Adrenal gland (tissue), 19 donors: ENCODE measurements at places on chromosomes 7 and 10.

DNA sequence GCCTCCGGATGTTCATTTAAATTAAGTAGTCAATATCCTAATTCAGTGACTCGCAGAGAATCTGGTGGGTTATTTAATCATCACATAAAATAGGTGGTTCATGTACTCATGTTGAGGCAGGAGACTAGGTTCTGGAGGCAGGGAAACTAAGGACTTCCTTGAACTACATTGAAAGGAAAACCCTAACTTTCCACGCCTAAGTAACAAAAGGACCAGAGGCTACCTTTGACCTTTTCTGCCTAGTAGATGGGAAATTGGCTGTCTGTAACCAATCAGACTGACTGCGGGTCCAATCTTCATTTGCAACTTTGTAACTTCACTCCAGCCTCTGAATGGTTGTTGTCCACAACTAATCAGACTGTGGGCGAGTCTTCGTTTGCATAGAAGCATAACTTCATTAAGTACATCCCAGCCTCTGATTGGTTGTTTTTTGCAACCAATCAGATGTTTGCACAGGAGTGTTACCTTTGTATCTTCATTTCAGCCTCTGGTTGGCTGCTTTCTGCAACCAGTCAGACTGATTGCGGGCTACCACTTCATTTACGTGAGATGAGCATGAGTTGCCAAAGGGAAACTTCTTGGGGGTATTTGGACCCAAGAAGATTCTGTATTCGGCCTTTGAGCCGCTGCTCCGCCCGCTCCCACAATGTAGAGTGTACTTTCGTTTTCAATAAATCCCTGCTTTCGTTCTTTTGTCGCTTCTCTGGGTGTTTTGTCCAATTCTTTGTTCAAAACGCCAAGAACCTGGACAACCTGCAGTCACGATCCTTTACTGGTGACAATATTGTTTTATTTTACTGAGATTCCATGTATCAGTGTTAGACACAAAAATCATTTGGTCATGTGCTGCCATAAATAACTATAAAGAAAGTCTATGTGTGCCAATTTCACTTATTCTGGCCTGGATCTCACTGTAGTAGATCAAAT, 1.7 kb upstream of the ST7 start:
- DNase-seq = no peak

- DNase-seq = no peak
These were observed 16.0 kb upstream of the DNTT start for GRCh38 chr10:96288151-96288621.

GRCh38 chr10:77555591-77556212, 81.9 kb downstream of the KCNMA1 start:
- no peak for DNase-seq

- peak; percentile 83 for DNase-seq
These were observed 4.4 kb downstream of the BAG3 start for GRCh38 chr10:119655566-119656001.

DNA sequence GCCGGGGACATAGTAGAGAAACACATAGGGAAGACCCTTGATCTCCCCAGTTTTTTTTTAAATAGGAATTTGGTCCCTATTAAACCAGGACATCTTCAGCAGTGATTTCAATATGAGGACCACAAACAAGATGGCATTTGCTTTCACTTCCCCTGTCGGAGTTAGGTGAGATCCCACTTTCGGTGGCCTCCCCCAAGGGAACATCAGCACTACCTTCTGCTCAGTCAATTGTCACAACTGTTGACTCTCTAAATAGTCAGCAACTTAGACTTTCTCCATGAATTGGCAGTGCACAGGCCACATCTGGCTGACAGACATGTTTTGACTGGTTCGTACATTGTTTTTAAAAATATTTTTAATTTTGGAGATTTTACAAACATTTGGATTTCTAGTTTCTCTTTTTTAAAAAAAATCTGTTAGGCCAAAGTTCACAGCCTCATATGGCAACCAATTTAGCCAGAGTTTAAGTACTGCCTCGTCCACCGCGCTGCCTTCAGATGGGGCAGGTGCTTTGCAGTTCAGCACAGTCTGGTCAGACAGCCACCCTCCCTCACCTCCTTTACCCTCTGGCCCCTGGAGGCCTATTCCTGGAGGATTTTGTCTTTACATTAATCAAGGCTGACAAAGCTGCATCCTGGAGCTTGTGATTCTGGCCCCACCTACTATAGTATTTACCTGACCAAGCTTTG, 139.2 kb upstream of the PRR15 start:
- DNase-seq = no peak

DNA sequence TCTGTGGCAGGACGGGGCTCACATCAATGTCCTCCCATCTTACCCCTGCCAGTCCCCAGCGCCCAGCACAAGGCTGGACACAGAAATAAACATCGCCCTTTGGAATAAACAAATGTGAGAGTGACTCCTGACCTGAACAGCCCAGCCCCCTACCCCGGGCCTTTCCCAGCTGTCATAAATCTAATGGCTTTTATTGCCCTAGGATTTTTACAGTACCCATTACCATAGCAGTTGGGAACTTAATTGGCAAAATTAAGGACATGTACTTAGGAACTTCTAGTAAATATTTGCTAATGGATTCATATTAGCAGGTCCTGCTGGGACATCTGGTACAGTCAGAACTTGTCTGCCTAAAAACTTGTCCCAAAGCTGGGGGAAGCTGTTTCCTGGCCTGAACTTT, 76.6 kb downstream of the GLRX3 start:
- DNase-seq = no peak

DNA sequence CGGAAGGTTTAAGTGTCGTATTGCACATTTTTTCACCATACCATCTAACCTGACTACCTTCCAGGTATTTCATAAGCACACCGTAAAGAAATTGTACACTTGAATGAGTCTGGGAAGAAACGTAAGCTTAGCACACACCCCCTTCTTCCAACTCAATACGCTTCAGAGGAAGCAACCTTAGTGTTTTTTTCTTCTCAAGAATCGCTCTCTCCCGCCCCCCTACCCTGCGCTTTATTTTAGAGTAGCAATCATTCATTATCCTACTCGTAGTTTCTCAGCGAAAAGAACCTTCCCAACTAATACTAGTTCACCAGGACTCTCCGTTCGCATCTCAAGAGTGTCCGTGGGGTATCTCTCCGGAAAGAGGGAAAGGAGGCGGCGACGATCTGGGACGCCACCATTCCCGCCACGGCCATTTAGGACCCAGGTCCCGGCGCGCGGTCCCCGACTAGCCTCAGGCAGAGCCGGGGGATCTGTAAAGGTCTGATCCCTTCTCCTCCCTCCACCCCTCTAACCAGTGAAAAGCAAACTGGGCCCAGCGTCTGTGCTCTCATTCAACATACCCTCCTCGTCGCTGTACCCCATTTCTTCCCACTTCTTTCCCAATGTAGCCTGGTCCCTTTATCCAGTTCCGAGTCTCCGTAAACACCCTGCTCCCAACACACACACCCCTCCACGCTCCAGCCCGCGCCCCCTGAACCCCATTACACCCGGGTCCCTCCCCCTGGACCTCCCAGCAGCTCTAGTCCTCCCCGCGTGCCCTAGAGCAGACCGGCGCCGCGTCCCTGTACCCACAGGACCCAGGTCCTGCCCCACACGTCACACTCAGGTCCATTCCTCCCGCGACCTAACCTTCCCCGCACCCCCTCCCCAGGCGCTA, 16.0 kb downstream of the MYOZ1 start:
- DNase-seq = peak; percentile 13

- DNase-seq = no peak
These were observed 14.7 kb downstream of the MMS19 start for GRCh38 chr10:97483506-97483905.

DNA sequence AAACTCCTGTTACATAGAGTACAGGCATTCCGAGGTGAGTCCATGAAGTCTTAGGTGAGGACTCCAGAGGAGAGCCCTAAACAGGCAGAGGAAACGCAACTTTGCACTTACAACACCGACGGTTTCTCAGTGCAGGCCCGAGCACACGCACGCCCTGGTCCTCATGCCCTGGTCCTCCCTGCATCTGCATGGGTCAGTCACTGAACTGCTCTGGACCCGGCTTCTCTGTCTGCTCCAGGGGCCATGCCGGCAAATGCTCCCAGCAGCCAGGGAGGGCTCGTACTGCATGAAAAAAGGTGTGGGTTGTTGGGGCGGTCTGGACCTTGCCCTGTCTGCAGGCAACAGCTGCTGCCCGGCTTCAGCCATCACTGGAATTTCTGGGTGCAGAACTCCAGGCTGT, 317.3 kb upstream of the SHH start:
- no peak for DNase-seq

- no peak for DNase-seq
These were observed 399.7 kb downstream of the EXOC4 start for GRCh38 chr7:133652547-133652946.

GRCh38 chr7:2606539-2606936, 25.2 kb upstream of the TTYH3 start:
- DNase-seq = no peak

- DNase-seq = peak; percentile 66
These were observed 5.0 kb downstream of the MXI1 start for GRCh38 chr10:110212119-110213006.

GRCh38 chr10:27741173-27742091, 4.2 kb downstream of the MKX start:
- DNase-seq = no peak

GRCh38 chr10:108956149-108956548, 967.2 kb downstream of the XPNPEP1 start:
- no peak for DNase-seq

DNA sequence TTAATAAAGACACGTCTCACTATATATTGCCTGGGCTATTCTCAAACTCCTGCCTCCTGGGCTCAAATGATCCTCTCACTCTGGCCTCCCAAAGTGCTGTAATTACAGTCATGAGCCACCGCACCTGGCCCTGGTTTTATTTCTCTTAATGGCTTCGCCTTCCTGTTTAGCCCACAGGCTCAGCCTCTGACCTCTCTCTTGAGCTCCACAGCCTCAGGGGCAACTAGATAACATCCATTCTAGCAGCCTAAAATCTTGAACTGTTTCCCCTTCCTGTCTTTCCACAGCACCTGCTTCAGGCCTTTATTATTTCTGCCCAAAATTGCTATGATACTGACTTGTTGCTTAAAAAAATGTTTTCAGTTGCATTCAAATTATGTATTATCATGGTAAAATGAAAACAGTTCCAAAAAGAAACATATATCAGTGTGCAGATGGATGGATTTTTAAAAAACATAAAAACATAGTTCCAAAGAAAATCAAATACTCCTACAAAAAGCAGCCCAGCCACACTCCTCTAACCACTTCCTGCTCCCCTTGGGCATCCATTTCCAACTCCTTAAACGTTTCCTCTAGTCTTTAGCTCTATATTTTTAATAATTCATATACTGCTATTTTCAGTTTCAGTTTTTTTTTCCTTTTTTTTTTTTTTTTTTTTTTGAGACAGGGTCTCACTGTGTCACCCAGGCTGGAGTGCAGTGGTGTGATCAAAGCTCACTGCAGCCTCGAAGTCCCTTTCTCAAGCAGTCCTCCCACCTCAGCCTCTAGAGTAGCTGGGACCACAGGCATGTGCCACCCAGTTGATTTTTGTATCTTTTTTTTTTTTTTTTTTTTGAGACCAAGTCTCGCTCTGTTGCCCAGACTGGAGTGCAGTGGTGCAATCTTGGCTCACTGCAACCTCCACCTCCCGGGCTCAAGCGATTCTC, 5.1 kb upstream of the BAZ1B start:
- no peak for DNase-seq

- no peak for DNase-seq
These were observed 269.8 kb downstream of the SKAP2 start for GRCh38 chr7:26594553-26594952.

DNA sequence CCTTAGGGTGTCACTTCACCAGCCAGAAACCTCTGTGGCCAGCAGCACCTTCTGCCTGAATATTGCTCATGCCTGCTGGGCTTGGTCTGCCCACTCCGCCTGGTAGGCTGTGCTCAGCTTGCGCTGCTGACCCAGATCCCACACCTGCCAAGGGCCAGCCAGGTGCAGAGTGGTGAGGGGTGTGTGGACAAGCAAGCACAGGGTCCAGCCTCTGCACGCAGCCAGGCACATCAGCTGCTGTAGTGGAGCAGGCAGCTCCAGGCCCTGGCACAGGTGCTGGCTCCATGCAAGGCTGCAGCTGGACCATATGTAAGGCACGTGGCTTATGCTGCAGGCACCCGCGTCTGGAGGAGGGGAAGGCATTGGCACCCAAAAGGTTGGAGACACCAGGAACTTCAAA, 567.4 kb downstream of the INHBA start:
- no peak for DNase-seq

DNA sequence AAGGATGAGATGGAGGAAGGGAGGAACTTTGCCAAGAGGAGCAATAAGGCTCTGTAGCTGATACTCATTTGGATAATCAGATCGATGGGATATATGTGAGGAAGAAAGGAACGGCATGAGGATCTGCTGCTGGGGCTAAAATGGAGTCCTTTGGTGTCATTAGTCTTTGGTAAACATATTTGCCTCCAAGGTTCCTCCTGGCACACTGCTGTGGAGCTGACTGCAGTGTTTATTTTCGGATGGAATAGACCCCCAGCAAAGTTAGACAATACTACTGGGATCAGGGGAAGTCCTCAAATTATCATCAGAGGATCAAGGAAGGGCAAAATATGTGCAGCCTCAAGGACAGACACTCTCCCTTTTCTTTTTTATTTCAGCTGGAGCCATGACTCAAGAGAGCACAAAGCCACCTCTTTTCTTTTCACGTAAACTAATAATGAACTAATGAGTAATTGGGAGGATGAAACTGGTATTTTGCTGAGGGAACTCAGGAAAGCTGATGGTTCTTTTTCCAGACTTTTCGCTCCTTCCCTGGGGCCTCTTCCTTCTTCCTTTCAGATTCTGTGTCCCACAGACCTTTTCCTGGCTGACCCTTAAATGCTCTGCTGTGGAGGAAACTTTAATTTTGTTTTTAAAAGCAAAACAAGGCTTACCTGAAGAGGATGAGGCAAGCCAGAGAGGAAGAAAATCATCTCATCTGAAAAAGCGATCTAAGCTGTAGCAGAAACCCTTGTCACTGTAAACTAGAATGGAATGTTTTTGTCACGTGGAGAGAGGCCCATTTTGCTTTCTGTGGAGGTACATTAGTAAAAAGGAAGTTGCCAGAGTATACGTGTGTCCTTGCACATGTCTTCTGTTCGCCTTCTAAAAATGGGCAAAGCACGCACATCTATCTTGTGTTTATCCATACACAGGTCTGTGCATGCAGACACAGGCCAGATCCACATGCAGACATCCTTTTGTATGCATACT, 33.3 kb downstream of the LRMDA start:
- DNase-seq = no peak

DNA sequence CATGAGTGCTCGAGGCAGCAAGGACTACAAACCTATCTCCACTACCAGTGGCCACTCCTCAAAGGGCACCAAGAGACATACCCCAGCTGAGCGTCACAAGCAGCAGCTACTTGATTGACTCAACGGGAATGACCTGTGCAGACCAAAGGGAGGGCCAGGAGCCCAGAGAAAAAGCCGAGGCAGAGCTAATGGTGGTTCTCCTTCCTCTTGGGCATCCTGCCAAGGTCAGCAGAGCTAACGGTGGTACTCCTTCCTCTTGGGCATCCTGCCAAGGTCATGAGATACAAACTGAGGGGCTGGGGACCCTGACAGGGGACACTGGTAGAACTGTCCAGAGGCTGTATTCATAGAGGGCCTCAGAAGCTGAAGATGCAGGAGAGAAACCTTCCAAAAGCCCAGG, 60.4 kb downstream of the FAM53B start:
- no peak for DNase-seq
